Pulmonary artery endothelial cell (primary cell): ENCODE measurements at places on chromosomes 7 and 10. TPM values are rescaled to one million over a fixed set of nuclear protein-coding genes. Genes with fewer than 3 reads are reported as not detected.

The STAG3 gene
- 0.13 and 0.42 TPM in 2 replicates for total RNA-seq

The TSPAN33 gene
- 0.07 and 0.28 TPM in 2 replicates for total RNA-seq

The PIK3CG gene
- total RNA-seq, result 11.6 and 12.2 TPM in 2 replicates

The VSTM4 gene
- total RNA-seq, result 0.26 and 0.32 TPM in 2 replicates

The LRIT1 gene
- not detected in 2 replicates for total RNA-seq

The LIPJ gene
- total RNA-seq, result 0.21 TPM in 1 of 2 replicates, not detected in the other

The SSC4D gene
- total RNA-seq, result 0.46 and 0.60 TPM in 2 replicates

The RAMP3 gene
- not detected in 2 replicates for total RNA-seq

The ASB10 gene
- total RNA-seq, result not detected in 2 replicates

The BMPER gene
- total RNA-seq, result 0.42 and 0.46 TPM in 2 replicates

The ITGA8 gene
- total RNA-seq, result under 0.01 TPM in 1 of 2 replicates, not detected in the other

The HOXA13 gene
- total RNA-seq, result not detected in 2 replicates

The SFXN3 gene
- total RNA-seq, result 61.8 and 62.2 TPM in 2 replicates

The RADIL gene
- 0.46 and 0.73 TPM in 2 replicates for total RNA-seq

The SPDYE9 gene
- not detected in 2 replicates for total RNA-seq

The MMRN2 gene
- 355 and 372 TPM in 2 replicates for total RNA-seq

The UBE2D4 gene
- 8.0 and 9.4 TPM in 2 replicates for total RNA-seq

The AASS gene
- 34.0 and 57.1 TPM in 2 replicates for total RNA-seq

The WNT8B gene
- not detected in 2 replicates for total RNA-seq

The C10orf95 gene
- 0.13 TPM in 1 of 2 replicates, not detected in the other for total RNA-seq

The CLRN3 gene
- 0.11 TPM in 1 of 2 replicates, not detected in the other for total RNA-seq

The SPDYE5 gene
- not detected in 2 replicates for total RNA-seq

The OLAH gene
- 0.14 TPM in 1 of 2 replicates, not detected in the other for total RNA-seq

The OPALIN gene
- total RNA-seq, result not detected in 2 replicates
